Lung microvascular endothelial cell (primary cell): ENCODE measurements at places on chromosomes 12 and 14.

GRCh38 chr12:41983394-41983793 lies 161.3 kb downstream of the GXYLT1 start:
- no peak for DNase-seq

GRCh38 chr14:61837336-61838229 lies 75.4 kb downstream of the SNAPC1 start:
- peak; percentile 86 for DNase-seq

DNA sequence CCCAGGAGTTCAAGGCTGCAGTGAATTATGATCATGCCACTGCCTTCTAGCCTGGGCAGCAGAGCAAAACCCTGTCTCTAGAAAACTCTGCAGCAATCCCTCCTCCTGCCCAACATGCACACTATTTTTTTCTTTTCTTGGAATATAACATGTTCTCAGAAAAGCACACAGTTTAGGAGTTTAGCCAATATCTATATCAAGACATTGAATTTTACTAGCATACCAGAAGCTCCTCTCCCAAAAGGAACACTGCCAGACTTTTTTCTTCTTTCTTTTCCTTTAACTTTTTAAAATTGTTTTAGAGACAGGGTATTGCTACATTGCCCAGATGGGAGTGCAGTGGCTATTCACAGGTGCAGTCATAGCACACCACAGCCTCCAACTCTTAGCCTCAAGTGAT lies 107.1 kb upstream of the AEBP2 start:
- DNase-seq: no peak

DNA sequence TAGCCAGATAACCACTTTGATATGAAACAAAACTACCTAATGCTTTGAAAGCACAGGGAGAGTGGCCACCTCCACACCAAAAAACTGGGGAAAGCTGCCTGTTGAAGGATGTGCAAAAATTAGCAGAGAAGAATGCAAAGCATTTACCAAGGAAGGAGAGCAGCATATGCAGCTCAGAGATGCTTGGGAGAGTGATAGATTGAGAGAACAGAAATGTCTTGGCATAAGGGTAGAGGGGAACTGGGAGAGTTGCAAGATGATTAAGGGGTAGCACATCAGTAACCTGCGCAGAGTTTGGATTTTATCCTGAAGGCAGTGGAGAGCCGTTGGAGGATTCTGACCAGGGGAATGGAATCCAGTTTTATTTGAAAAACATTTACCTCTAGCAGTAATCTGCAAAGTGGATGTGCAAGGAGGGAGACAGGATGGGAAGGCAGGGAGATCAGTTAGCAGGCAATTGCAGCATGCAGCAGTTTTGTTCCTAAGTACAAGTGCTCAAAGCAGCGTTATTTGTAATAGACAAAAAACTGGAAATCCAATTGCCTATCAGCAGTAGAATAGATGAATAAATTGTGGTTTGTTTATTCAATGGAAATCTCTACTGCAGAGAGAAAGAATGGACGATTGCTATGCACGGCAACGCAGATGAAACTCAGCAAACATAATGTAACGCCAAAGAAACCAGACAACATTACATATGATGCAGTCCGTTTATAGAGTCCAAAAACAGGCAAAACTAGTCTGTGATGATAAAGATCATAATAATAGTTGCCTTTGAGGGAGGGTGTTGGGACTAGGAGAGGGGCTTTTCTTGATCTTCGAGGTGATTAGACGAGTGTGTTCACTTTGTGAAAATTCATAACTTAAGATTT lies 81.5 kb downstream of the BHLHE41 start:
- DNase-seq: no peak

DNA sequence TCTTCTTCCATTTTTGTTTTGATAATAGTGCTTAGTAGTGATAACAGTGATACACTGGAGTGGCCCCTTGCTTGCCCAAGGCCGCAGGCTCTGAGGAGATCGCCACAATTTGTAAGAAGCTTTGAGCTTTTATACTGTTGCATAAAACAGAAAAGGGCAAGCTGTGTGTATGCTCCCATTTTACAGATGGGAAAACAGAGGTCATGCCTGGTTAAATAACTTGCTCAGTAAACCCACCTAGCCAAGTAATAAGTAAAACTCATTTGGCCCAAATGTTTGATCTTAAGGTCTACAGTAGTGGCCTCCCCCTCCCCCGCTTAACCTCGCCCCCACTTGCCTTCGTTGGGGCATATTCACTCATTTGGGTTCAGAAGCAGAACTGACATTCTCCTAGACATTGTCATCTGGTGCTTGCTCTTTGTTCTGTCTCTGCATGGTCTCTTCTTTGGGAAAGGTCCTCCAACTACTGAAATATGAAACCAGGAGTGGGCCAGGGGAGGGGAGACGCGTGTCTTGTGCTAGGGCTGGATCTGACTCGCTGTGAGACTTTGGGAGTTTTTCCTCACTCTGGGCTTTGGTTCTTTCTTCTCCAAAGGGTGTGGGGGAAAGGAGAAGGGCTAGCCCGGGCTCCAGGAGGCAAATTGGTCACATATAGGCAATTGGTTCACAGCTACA lies 88.1 kb downstream of the PAPOLA start:
- DNase-seq: no peak
